ENCODE measurements at places on chromosomes 5 and 9. TPM values are rescaled to one million over a fixed set of nuclear protein-coding genes. Genes with fewer than 3 reads are reported as not detected.

Gene FRMPD1
- not detected for total RNA-seq

GRCh38 chr5:135543001-135543484 is 7.3 kb upstream of the NEUROG1 start:
- no peak for DNase-seq

DNA sequence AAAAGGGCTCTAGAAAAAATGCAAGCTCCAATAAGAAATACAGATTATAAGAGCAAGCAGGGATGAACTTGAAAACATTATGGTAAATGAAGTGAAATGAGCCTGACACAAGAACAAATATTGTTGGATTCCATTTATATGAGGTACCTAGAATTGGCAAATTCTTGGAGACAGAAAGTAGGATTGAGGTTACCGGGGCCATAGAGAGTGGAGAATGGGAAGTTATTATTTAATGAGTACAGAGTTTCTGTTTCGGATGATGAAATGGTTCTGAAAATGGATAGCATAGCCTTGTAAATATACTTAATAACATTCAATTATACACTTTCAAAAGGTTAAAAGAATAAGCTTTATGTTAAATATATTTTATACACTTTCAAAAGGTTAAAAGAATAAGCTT is 75.6 kb upstream of the SLC12A2 start:
- DNase-seq, result no peak

DNA sequence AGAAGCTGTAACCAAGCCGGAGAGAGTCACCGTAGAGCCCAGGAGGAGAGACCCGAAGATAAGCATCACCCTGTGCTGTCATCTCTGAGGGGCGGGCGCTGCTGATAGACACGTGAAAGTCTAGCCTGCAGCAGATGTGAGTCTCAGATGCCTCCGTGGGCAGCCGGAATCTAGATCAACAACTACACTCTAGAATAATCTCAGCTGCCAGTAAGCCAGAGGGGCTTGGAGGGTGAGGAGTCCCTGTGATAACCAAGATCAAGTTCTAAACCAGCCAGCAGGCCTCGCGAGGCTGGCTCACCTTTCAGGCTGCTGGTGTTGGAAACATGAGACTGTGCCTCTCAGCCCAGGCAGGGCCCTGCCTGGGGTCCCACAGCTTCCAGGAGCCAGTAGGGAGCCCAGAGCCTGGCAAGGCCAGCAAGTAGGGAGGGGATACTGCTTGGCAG is 54.1 kb downstream of the DAPK1 start:
- no peak for DNase-seq

GRCh38 chr5:123099514-123100151 is 10.6 kb downstream of the PRDM6 start:
- no peak for DNase-seq

DNA sequence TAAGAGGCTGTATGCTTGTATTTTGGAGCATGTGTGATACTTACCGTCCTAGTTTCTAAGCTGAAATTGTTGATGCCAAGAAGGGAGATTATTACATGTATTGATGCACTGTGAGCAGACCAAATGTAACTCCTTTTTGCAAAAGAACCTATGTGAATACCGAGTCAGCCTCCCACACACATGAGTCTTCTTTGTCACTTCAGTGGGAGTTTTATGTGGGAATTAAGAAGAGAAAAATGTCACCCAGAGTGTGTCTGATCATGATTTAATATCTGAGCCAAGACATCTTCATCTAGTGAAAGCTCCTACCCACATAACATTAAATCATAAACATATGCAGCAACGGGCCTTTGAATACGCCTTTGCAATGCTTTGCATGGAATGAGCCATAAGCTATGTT is 380.3 kb upstream of the ACTBL2 start:
- DNase-seq, result peak; percentile 75

All from GM23248 (cell line).